ENCODE measurements at places on chromosomes 11 and 22.

- peak; percentile 31 for DNase-seq
Measured at GRCh38 chr11:86592047-86592591, 80.3 kb downstream of the ME3 start.

DNA sequence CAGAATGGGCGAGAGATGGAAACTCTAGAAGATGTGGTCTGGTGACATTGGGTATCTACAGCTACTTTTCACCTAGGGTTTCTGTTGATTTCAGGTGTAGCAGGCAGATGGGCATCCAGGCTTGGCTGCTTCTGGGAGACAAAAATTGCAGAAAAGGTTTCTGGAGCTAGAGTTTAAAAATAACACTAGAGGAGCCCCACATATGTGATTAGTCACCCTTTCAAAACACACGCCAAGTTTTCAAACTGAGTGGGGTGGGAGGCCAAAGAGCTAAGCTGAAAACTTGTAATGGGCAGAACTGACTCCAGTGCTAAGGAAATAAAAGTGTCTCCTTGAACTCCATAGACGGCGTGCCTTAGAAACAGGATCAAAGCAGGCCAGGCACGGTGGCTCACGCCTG is 80.8 kb downstream of the GRK3 start:
- no peak for DNase-seq

DNA sequence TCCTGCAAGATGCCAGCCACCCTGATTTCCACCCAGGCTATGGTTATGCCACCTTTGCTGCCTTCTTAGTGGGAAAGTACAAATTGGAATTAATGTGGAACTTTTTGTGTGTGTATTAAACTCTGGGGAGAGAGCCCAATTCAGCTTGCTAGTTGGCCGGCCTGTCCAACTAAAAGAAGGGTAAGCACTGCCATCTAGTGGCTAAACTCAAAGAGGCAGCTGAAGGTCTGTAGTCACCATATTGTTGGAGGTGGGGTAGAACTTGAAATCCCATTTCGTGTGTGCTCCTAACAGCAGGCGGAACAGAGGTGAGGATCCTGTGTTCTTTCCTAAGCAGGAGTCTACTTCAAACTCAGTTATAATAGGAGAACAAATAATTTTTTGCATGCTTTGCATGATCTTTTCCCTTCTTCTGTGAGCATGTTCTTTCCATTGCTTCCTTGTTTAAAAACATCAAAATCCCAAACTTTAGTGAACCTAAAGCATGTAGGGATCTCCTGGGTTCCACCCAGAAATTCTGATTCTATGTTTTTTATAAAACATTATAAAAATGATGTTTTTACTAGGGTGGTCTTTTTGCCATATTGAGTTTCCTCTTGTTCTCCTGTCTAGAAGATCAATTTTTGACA is 138.8 kb upstream of the SORL1-AS1 start:
- DNase-seq, result peak; percentile 60

GRCh38 chr11:134691295-134691873 is 279.3 kb upstream of the B3GAT1 start:
- no peak for DNase-seq

DNA sequence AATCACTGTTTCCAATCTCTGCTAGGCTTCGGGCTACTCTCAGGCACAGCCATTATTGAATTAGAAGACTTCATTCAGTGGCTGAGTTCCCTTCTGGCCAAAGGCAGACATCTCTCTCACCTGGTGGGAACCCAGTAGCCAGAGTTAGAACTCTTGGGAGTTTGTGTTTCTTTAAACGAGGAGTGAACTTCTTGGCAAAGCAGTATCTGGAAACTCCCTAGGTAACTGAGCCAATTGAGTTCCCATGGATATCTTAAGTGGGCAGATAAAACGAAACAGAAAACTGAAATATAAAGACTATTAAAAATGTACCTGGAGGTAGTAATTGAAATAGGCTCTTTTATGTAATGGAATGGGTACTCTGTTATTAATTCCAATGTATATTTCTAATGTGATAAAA is 125.6 kb downstream of the NELL1 start:
- no peak for DNase-seq

DNA sequence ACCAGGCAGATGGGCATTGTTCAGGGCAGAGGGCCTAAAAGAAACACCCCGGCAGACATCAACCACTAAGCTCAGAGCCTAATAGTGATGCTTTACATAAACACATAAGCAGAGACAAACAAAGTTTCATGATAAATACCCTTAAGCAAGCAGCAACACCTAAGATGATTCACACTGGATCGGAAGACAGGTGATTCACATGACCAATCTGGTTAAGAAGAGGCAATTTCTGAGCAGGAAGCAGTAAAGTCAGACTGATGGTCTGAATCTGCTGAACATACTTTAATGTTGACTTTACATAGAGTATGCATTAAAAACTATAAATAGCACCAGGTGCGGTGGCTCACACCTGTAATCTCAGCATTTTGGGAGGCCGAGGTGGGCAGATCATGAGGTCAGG is 56.1 kb downstream of the SYN3 start:
- DNase-seq, result no peak
